ENCODE measurements at places on chromosomes 7 and 10. TPM values are rescaled to one million over a fixed set of nuclear protein-coding genes. Genes with fewer than 3 reads are reported as not detected.

GRCh38 chr10:104099941-104100340, 14.3 kb upstream of the COL17A1 start:
- no peak for DNase-seq

DNA sequence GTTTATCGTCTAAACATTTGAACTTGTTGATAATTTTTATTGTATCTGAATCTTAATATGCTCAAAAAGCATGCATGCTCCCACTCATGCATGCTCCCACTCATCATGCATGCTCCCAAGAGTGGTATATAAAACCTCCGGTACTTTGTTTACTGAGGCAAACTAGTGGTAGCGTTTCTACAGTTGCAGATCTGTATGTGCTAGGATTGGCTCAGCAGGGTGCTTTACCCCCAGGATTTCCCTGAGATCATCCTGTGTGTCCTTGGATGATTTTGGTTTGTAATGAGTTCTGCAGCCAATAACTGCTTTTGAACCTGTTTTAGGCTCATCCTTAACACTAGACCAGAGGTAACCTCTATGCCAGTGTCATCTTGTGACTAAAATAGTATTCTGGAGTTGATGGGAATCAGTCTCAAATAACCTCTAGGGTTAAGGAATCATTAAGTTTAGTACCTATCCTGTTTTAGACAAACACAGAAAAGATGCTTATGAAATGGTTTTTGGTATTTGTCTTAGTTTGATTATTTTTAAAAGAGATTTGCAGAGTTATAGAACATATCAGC, 40.4 kb downstream of the PHTF2 start:
- no peak for DNase-seq

DNA sequence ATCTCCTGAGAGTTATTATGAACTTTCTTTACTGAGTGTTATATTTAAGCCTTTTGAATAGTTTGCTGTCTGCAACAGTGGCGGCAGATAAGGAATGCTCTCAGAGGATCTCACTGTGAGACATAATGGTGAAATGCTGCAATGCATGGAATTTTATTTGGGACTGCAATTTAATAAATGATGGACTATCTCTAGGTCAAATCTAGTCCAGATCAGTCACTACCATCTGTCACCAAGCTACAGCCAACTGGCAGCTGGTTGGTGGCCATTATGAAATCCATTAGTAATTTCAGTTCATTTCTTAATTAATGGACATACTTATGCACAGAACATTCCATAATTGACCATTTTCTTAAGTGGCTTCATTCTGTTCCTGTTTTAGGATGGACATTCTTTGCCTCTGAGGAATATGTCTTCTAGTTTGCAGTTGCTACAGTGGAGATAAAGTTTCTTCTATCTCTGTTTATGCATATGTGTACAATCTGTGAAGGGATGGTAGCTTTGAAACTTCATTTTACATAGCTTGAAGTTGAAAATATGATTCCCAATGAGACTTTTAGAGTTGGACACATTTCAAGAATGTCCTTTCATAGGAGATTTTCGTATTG, 586.6 kb downstream of the SUGCT start:
- DNase-seq: no peak

- DNase-seq: no peak
Measured at GRCh38 chr7:133572087-133572486, 319.2 kb downstream of the EXOC4 start.

DNA sequence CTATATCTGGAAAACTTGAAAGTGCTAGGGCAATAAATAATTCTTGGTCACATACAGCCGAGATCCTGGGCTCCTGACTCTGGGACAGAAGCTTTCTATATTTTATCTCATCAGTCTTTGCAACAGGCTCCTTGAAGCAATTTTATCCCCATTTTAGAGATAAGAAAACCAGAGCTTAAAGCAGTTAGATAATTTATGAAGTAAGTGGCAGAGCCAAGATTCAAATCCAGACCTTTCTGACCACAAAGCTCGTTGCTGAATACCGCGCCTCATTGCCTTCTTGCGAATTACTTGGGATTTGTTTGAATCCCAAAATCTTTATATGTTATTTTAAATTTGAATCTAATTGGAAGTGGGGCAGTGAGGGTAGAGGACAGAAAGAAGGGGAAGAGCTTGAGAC, 106.0 kb downstream of the TCF7L2 start:
- DNase-seq: no peak

DNA sequence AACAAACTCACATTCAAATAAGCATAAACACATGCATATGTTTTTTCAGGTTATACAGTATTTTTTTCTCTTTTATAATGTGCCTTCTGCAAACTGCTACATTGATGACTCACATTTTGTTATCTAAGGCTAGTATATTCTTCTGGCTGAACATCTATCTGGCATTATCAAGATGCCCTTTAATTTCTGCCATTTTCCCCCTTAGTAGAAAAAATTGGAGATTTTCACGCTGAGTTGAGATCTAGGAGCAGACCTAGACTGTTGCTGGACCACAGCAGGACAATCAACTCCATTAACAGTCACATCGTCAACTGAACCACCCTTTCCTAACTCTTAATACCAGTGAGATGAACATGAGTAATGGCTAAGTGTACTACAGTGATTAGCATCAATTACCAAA, 41.6 kb downstream of the ERCC6 start:
- no peak for DNase-seq

DNA sequence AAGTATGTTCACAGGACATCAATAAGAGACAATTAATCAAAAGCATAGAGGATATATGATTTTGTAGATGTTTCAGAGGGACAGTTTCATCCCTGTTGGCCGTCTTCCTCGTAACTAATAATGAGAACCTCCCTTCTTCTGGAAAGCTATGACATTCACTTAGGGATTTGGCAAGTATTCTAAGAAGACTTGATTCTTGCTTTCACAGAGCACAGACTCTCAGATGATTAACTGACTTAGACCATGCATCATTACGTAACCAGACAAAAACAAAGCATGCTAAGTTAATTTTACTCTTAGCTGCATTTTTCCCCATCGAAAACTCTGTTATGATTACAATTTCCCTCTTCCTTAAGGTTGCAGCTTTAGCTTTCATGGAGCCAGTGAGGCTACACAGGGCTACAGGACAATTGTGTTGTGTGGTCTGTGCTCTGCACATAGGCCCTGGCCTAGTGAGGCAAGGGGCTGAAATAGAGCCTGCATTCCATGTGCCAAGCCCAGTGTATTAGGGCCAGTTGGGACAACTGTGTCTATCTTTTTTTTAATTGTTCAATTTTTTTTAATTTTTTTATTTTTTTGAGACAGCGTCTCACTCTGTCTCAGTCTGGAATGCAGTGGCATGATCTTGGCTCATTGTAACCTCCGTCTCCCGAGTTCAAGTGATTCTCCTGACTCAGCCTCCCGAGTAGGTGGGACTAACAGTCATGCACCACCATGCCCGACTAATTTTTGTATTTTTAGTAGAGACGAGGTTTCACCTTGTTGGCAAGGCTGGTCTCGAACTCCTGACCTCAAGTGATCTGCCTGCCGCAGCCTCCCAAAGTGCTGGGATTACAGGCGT, 105.3 kb downstream of the PLXDC2 start:
- DNase-seq: no peak

GRCh38 chr10:51635436-51635835, 64.0 kb downstream of the CSTF2T start:
- DNase-seq: no peak

DNA sequence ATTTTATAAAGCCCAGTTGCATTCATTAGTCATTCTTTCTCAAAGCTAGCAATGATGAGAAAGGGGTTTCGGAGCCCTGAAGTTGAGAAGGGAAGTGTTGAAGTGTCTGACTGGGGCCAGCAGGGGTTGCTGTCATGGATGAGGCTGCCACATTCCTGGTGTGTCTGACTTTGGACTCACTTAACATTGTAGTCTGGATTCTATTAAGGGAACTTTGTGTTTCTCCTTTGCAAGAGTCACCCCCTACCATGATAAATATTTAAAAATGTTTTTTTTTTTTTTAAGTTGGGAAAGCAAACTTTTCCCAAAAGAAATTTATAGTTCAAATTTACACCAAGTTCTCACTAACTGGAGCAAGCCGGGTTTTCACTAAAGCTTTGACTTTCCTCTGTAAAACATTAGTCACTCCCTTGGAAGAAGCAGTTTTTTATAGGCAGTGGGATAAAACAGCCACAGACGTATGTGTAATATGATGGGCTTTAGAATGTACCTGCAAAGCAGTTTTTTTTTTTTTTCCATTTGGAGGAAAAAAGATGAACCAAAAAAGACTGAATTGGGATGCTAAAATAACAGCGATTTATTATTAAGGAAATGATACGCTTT, 243.6 kb downstream of the TWIST1 start:
- DNase-seq: no peak

The GRM3 gene
- not detected for total RNA-seq

The ARHGAP22 gene
- total RNA-seq: not detected

The C10orf105 gene
- total RNA-seq: 1.1 TPM
